ENCODE measurements at places on chromosomes 7 and 10. TPM values are rescaled to one million over a fixed set of nuclear protein-coding genes. Genes with fewer than 3 reads are reported as not detected.

Gene TNS3
- not detected for polyA plus RNA-seq

Gene BCCIP
- polyA plus RNA-seq, result 86.0 TPM

Gene GLI3
- not detected for polyA plus RNA-seq

Gene GPC2
- polyA plus RNA-seq, result 0.64 TPM

Gene SHTN1
- 0.07 TPM for polyA plus RNA-seq

Gene EFCAB10
- polyA plus RNA-seq, result not detected

Gene FZD8
- not detected for polyA plus RNA-seq

Gene SEMA4G
- polyA plus RNA-seq, result 0.52 TPM

GRCh38 chr7:138243836-138244235, 167.6 kb downstream of the AKR1D1 start:
- DNase-seq, result no peak

DNA sequence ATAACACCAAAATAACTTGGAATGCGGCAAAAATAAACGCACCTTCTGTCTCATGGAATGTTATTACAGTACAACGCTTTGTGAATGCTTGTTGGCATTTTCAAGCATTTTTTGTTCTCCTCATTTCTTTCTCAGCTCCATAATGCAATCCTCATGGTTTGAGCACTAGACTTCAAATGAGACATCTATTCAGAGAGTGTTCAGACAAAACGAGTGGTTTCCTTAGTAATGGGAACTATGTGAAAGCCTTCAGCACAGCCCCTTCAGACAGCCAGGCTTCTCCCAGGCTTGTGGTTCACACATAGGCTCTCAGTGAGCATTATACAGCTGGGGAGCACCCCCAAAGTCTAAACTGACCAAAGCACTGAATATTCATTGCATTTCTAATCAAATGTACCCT, 8.6 kb upstream of the LRRN3 start:
- no peak for DNase-seq

DNA sequence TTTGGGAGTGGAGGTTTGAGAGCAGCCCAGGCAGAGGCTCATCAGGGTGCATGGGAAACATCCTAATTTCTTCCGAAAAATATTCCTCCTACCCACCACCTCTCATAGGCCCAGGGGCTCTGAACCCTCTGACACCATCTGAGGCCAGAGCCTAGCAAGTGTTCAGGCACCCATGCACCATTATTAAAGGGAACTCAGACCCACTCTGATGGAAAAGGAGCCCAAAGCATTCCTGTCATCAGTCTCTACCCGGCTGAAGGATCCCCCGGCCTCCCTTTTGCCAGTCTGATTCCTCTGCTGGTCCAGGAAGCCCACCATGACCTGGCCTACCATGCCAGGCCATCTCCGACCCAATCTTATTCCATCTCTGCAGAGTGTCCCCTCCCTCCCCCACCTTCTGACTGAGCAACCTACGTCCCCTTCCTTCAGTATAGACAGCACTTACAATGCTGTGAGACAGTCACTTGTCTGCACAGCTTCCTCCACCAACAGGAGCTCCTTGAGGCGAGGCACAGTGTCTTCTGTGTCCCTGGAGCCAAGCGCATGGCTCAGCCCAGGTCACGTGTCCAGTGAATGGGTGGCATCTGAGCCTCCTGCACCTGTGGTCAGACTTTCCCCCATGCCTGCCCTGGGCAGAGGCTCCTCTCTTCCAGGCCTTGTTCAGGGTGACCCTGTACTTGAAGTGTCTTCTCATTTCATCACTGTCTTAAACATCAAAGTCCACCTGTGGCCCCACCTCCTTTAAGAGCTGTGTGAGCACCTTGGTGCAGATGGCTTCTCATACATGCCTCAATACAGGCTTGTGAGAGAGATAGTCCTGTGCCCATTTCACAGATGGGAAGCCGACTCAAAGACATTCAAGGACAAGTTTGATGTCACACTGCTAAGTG, 889 bp upstream of the GPR15LG start:
- DNase-seq, result no peak

- DNase-seq, result no peak
These were observed 27.5 kb upstream of the NPVF start for GRCh38 chr7:25255611-25256332.

DNA sequence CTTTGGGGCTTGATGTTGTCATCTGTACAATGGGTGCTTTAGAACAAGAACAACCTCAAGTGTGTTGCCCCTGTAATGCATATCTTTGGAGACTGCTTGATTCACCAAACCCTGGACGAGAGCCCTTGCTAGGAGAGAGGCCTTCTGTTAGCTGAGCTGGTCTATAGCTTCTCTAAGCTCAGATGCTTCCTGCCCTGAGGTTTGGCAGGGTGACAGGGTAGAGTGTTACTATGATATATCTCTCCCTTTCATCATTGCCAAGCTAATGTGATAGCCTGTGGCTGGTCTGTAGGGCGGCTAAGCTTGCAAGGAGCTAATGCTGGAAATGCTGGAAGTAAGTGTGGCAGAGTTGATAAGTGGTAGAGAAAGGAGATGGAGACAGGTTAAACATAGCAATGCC, 364.1 kb downstream of the RPS24 start:
- no peak for DNase-seq

DNA sequence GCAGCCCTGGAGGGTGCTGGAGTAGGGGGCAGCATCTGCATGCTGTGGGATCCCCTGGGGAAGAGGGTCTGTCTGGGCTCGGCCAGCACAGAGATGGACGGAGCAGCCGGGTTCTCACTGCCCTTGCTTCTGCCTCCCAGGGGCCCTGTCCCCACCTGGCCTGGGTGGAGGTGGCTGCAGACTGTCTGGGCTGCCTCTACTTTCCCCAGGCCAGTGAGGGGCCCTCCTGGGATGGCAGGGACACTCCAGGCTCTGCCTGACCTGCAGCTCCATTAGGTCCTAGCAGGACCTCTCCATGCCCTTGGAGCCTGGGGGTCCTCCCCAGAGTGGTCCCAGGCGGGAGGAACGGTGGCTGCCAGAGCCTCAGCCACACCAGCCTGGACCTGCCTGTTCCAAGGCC, 63.7 kb downstream of the PWWP2B start:
- DNase-seq, result no peak

DNA sequence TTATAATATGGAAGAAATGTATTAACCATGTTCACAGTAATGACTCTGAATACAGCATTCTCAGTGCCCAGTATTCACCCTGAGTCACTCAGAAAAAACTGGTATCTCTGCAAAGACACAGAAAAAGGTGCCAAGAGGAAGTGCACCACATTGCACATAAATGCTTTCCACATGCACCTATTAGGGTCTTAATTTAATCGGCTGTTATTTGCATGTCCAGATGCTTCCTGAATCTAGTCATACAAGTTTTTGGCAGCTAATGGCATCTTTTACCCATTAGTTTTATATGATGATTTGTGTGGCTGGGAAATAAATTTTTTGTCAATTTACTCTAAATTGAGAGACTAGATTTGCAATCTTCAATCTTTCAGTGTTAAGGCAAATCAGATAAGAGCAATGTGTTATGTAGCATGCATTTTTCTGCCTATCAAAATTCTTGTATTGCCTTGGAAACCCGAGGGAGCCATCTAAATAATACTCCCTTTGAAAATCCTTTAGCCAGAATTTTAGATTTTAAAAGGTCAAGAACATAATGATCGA, 58.2 kb downstream of the ZNF680 start:
- DNase-seq, result no peak

DNA sequence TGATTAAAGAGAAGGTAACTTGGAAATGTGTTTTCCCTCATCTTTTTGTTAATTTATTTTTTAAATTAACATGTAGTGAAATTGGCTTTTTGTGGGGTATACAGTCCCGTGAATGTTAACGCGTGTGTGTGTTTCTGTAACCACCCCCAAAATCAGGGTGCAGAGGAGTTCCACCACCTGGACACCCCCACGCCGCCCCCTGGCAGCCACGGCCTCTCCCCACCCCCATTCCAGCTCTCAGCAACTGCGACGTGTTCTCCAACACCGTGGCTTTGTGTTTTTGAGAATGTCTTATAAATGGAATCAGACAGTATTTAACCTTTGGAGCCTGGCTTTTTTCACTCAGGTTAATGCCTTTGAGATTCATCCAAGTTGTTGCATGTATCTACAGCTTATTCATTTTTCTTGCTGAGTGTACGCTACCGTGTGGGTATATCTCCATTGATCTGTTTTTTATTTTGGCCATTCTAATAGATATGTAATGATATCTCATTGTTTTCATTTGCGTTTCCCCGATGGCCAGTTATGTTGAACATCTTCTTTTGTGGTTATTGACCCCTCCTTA, 218.8 kb downstream of the EBF3 start:
- DNase-seq, result no peak

DNA sequence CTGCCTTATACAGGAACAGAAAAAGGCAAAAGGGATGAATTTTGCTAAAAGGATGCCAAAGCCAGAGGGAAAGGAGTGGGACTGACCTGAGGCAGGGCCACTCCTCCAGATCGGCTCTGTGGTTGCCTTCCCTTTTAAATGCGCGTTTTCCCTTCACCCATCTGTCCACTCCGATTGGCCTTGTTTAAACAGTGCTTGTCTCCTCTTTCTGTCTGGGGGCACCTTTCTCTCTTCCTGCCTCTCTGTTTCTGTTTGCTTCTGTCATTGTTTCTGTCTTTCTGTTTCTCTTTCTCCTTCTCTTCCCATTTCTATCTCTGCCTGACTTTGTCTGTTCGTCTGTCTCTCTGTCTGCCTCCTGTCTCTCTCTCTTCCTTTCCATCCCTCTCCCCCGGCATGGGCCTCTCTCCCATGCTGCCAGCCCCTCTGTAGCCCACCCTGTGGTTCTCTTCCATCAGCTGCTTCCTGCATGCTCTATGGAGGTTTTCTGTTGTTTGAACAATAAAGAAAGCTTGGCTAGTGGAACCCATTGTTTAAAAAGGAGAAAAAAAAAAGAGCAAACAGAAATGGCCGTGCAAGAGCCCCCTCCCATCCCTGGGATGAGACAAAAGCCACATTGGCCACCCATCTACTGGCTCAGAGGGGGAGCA, 29.5 kb upstream of the HSPB1 start:
- no peak for DNase-seq

- no peak for DNase-seq
These were observed 2.1 kb downstream of the CTBP2 start for GRCh38 chr10:125158275-125158600.

DNA sequence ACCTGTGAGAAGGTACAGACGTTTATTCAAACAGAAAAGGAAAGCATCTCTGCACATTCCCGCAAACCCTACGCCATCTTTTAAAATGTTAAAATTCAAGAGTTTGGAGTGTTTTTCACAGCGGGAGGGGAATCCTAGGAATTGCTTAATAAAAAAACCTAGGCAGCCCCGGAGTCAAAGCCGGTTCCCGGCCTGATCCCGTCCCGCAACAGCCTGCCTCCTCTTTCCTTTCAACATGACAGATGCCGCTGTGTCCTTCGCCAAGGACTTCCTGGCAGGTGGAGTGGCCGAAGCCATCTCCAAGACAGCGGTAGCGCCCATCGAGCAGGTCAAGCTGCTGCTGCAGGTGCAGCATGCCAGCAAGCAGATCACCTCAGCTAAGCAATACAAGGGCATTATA, 123.0 kb upstream of the VSTM2A start:
- DNase-seq, result no peak

- no peak for DNase-seq
These were observed 67.8 kb downstream of the TBXAS1 start for GRCh38 chr7:139896831-139897230.

Data from naive thymus-derived CD4-positive, alpha-beta T cell (primary cell).